Esophagus muscularis mucosa (tissue), 4 donors: ENCODE measurements at places on chromosomes 5 and 9. TPM values are rescaled to one million over a fixed set of nuclear protein-coding genes. Genes with fewer than 3 reads are reported as not detected.

DNA sequence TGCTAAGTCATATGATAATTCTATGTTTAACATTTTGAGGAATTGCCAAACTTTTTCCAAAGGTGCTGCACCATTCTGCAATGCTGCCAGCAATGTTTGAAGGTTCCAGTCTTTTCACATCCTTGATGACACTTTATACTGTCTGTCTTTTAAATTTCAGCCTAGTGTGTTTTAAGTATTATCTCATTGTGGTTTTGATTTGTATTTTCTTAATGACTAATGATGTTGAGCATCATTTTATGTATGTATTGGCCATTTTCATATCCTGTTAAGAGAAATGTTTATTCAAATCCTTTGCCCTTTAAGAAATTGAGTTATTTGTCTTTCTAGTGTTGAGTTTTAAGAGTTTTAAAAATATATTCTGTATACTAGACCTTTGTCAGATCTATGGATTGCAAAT lies 5.0 kb upstream of the TEX48 start:
- DNase-seq, result no peak

GRCh38 chr5:61313960-61314681 lies 17.9 kb upstream of the ZSWIM6 start:
- DNase-seq, result no peak

DNA sequence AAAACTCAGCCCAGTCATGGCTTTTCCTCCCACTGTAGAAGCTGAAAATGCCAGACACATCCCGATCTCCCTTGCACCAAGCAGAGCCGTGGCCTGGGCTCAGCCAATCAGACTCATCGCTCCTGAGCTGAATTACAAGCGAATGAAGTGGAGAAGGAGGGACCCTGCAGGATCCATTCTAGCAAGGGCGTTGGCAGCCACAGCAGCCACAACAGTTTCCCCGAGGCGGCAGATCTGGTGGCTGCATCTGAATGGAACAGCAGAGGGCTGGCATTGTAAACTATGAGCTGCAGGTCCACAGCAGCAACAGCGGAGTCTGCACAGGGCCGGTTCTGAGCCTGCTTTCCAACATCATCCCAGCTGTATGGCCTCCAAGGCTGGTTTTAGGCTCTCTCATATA lies 23.8 kb downstream of the ALG2 start:
- no peak for DNase-seq

GRCh38 chr9:14192556-14192955 lies 121.4 kb downstream of the NFIB start:
- DNase-seq, result no peak

- no peak for DNase-seq
Measured at GRCh38 chr9:83920469-83920926, 734 bp downstream of the KIF27 start.

- DNase-seq, result no peak
Measured at GRCh38 chr5:19256036-19256435, 732.0 kb downstream of the CDH18 start.

- DNase-seq, result no peak
Measured at GRCh38 chr9:137194909-137195308, 5.6 kb downstream of the TPRN start.

DNA sequence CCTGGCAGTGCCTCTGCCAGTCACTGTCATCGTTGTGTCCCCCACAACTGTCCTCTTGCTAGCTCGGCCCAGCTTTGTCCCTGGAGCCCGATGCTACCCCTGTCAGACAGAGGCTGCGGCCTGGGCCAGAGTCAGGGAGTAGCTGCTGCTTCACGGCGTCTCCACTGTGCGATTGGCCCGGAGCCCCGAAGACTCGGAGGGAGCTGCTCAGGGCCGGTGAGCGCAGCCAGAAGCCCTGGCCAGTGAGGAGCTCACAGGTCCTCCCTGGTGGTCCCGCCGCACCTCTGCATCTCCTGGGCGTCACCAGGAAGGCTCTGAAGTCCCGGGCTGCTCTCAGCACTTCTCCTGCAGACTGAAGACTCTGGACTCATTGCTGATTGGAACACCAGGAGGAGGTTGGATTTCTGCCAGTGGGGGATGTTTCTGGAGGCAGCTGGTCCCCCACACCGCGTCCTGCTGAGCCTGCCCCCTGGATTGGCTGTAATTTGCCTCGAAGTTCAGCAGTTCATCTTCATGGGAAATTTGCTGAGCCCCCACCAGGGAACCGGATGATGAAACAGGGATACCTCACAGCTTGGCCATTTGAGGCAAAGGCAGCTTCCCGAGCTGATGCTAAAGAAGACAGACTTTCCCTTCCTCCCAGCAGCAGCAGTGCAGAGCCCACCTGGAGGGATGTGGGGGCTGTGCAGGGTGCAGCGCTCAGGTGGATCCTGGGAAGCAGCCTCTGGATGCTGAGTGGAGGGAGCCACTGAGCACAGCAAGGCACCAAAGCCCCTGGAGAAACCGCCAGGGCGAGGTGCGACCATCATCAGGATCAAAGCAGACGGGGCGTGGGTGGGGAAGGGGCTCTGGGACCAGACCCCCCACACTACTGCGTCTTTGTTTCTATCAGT lies 45.6 kb downstream of the USP20 start:
- no peak for DNase-seq

GRCh38 chr5:125149110-125149509 lies 402.7 kb upstream of the ZNF608 start:
- no peak for DNase-seq

PRRT1B gene
- total RNA-seq, result 0.19 TPM

FRMD3 gene
- total RNA-seq, result 7.9 TPM

MAPKAP1 gene
- 84.3 TPM for total RNA-seq

TEX48 gene
- total RNA-seq, result not detected

RNF14 gene
- total RNA-seq, result 94.1 TPM

CCL21 gene
- total RNA-seq, result 65.0 TPM

AKNA gene
- 16.3 TPM for total RNA-seq

SLC30A5 gene
- total RNA-seq, result 35.1 TPM
